ENCODE measurements at places on chromosomes 2 and 18.

DNA sequence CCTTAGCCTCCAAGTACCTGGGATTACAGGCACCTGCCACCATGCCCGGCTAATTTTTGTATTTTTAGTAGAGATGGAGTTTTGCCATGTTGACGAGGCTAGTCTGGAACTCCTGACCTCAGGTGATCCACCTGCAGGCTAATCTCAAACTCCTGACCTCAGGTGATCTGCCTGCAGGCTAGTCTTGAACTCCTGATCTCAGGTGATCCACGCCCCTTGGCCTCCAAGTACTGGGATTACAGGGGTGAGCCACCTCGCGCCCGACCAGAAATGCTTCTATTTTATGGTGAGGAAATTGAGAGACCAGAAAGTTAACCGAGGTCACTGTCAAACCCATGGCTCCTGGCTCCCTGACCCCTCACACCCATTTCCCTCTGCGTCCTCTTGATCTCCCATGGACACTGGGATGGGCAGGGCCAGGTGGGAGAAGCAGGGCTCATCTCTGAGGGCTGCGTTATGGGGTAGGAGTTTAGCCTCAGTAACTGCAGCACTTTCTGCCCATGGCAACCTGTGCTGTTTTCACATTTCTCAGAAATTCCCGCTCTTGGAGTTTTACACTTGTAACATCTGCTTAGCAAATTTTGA is 210.0 kb downstream of the AGAP1 start:
- DNase-seq, result no peak

DNA sequence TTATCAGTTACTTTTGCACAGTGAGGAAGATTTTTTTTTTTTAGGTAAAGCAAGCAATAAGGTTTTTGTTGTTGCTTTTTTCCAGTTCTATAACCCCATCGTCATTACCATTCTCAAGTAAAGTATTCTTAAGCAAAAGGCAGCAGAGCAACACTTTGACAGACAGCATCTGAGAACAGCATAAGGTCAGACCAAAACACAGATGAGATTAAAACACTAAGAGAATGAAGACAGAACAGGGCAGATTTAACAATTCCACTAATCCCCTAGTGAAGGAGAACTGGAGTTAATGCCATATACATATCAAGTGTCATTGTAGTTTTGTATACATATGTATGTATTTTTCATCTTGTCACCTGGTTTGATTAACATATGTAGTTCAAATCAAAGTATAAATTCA is 290.2 kb downstream of the METTL4 start:
- no peak for DNase-seq

DNA sequence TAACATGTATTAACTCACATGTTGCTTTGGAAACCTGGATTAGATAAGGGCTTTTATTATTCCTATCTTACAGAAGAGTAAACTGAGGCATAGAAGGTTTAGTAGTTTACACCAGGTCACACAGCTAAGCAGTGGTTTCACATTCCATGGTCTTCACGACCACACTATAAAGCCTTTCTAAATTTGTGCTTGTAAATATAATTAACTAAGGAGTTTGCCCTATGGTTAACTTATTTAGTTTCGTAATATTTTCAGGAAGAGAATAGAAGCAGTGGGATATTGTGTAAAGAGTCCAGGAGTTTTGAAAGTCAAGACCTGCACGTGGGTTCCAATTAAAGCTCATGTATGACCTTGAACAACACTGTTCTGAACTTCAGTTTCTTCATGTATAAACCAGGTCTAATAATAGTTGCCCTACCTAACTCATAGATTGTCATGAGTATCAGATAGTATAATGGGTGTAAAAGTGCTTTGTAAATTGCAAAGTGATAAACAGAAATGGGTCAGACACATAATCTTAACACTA is 19.5 kb upstream of the SOS1 start:
- DNase-seq, result no peak

DNA sequence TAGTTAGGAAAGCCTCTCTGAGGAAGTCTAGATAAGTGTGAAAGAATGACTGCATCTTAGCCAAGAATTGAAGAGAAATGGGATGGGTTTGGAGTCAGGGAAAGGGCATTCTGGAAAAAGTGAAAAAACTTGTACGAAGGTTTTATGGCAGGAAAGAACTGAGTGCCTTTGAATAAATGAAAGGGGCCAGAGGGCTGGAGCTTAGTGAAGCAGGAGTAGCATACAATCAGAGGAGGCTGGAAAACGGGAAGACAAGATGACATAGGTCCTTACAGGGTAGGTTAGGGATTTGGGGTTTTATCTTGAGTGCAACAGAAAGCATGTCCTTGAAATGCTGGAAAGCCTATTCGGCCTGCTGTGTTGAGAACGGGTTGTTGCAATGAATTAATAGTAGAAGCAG is 152.6 kb upstream of the RND3 start:
- DNase-seq, result no peak

DNA sequence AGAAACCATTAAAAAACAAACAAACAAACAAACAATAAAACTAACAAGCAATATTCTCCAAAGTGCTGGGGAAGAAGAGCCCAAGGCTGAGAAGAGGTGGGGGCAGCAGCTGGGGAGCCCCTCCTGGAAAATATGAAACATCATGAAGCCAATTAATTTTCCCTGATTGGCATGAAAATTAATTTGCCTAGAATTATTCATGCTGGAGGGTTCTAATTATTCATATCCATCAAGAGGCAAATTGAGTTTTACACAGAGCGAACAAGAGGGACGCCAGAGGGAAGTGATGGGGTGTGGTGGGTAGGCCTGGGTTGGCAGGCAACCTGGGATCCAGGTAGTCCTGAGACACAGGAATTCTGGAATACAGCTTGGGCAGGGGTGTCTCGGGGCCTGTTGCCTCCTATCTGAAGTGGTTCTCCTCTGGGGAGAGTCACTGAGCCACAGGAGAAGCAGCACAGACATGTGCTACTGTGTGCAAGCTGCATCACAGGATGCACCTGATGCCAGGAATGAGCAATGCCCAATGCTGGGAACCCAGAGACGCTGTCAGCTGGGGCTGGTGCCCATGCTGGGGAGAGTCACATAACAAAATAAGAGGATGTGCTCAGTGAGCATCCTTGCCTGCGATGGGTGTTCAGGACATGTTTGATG is 100.5 kb downstream of the TEX51 start:
- DNase-seq, result no peak

GRCh38 chr2:101596333-101596732 is 101.2 kb upstream of the MAP4K4 start:
- DNase-seq, result no peak

GRCh38 chr2:114684403-114684802 is 242.0 kb downstream of the DPP10 start:
- no peak for DNase-seq

- no peak for DNase-seq
These were observed 102.0 kb upstream of the SLC38A11 start for GRCh38 chr2:165057308-165057707.

DNA sequence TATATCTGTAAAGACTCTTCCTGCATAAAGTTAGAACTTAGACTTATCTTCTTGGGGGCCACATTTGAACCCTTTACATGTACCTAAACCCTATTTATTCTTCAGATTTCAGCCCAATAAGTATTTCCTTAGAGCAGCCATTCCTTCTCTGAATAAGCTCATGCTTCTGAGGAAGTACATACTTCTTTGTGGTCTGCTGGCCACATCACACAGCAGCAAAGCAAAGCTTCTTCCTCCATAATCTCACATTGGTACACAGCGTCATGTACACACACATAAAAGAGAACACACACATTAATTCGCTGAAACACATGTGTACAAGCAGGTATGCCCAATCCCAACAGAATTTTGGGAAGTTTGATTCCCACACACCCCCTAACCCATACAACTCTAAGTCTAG is 331.0 kb downstream of the CDH2 start:
- DNase-seq, result no peak

GRCh38 chr18:468955-469790 is 31.3 kb downstream of the COLEC12 start:
- DNase-seq, result no peak

- DNase-seq, result no peak
These were observed 108.2 kb upstream of the UBE2E3 start for GRCh38 chr2:180872255-180872654.

GRCh38 chr2:239594019-239594771 is 193.4 kb upstream of the HDAC4 start:
- DNase-seq, result no peak

DNA sequence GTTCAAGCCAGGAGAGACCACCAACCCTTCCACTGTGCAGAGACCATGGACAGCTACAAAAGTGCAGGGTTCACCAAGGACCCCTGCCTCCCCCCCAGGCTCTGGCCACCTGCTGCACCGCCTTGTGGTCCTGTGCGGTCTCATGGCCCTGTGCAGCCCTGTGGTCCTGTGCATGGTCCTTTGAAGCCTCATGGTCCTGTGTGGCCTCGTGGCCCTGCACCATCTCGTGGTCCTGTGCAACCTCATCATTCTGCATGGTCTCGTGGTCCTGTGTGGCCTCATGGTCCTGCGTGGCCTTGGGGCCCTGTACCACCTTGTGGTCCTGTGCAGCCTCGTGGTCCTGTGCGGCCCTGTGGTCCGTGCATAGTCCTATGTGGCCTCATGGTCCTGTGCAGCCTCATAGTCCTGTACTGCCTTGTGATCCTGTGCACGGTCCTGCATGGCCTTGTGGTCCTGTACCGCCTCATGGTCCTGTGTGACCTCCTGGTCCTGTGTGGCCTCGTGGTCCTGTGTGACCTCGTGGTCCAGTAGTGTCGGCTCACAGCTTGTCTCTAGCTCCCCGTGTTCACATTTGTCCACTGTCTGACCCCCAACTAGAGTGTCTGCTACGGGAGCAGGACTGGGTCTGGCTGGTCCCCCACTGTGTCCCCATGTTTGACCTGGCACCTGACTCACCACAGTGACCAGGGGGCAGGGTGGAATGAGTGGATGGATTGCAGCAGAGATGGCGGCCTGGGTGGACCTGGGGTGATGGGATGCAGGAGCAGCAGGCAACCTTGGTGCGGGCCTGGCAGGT is 20.0 kb upstream of the OTOS start:
- no peak for DNase-seq

DNA sequence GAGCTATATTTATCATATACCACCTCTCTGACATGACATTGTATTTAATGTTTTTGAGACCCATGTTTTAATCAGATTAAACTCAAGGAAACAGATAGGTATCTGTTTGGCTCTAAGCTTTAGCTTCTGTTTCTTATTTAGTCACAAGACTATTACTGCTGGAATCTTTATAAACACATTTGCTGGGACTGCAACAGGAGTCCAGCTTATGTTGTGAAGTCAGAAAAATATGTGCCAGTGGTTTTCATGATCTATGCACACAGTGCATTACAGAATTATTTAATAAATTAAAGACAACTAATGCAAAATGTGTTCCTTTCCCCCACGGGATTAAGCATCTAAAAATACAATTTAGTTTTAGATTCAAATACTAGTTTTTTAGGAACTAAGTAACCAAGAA is 338.9 kb downstream of the ZEB2 start:
- no peak for DNase-seq

DNA sequence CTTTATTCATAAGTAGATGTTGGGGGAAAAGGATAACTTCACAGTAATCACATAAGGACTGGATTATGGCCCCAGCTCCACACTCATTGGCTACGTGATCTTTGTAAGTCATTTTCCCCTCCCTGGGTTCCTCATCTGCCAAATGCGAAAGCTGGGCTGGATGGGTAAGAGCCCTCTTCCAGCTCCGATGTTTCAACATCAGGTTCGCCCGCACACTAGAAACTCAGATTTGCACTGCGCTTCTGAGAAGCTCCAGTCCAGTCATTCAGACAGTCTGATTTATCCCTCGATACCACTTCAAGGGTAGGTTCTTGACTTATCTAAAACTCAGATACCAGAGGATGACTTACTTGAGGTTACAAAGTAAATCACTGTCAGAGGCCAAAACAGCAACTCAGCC is 31.0 kb upstream of the RMDN2 start:
- no peak for DNase-seq

- no peak for DNase-seq
These were observed 21.1 kb downstream of the PROC start for GRCh38 chr2:127439343-127439742.

Data from CD4-positive, alpha-beta T cell treated with Interleukin-17A for 1 hour (primary cell).